ENCODE measurements at places on chromosomes 2 and 18.
A peak's percentile ranks its signal among the peaks of the same experiment; 100 is the strongest.

DNA sequence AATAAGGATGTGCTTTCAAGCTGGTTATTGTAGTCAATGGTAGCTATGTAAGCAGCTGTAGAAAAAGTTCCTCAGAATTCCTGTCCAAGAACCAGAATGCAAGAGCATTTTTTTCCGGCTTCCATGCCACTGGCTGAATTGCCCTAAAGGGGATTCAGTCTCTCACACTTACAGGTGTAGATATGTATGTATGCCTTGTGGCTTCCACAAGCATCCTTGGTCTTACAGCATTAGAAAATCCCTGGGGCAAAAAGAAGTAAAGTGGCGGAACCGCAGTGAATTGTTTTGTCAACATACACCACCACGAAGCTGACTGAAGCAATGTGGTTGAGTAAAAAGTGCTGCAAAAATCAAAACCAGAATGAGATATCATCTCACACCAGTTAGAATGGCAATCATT lies 54.6 kb downstream of the FANCL start:
- no peak for DNase-seq

GRCh38 chr2:193469251-193469650 lies 1274.5 kb upstream of the TMEFF2 start:
- no peak for DNase-seq

- DNase-seq = no peak
These were observed 99.3 kb downstream of the TPO start for GRCh38 chr2:1512321-1513289.

DNA sequence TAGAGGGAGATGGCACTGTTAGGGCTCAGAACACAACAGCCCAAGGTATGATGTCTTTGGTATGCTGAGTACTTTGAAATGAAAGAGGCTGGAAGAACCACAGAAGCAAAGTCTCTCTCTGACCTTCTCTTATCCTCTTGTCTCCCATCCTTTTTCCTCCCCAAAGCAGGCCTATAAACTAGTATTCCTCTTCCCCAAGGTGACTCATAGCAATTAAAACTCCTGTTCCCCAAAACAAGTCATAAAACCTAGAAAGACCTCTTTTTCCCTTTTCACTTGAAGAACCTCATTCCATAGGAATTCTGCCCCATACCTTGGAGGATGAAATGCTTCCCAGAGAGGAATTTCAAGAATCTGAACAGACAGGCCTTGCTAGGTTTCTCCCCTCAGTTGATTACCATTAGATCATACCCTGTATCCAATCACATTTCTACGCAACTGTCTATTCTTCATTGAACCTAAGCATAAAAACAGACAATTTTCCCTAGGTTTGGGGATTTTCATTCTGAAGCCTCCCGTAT lies 25.7 kb downstream of the MDH1 start:
- DNase-seq = no peak

- no peak for DNase-seq
These were observed 8.0 kb upstream of the REL start for GRCh38 chr2:60873381-60873780.

GRCh38 chr2:207951734-207952470 lies 73.4 kb downstream of the PLEKHM3 start:
- peak; percentile 31 for DNase-seq

- DNase-seq = no peak
These were observed 111.7 kb downstream of the WDSUB1 start for GRCh38 chr2:159174759-159175158.

GRCh38 chr2:21010813-21011439 lies 32.9 kb downstream of the APOB start:
- DNase-seq = no peak

DNA sequence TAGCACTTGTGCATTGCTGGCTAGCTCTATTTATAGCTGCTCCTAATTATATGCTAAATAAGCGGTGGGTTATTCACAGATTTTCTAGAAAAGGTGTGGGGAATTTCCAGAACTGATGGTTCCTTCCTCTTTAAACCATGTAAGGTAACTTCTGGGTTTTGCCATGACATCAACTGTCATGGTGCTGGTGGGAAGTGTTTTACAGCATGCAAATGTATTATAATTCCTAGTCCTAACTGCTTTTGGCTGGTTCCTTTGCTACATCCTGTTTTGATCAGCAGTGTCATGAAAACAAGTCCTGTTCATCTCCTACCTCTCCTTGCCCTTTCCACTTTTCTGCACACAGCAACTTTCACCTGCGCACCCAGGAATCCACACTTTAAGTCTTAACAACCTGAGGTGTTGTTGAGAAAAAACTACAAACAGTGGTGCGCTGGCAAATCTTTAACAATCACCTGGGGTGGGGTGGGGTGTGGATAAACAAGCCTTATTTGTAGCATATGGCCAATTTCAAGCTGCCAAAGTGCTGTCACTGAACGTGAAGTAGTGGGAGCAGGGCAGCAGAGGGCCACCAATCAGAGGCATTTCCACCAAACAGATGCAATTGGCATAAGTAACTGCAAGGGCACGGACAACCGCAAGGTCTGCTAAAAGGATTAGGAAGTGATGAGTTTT lies 33.4 kb upstream of the SKOR2 start:
- DNase-seq = no peak

DNA sequence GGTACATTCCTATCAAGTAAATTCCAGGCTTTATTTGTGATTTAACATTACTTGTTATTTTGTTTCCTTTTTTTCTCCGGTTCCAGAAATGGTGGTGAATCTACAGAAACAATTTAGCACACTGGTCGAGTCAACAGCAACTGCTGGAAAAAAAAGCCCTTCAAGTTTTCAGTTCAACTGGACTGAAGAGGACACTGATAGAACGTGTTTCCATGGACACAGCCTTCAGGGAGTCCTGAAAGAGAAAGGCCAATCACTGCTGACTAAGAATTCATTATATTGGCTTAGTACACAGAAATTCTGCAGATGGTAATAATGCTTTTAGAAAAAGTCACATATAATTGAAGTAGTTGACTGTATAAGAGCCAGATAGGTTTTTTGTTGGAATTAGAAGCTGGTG lies 32.0 kb upstream of the GRHL1 start:
- DNase-seq = no peak

- DNase-seq = peak; percentile 76
These were observed 3.5 kb downstream of the NDUFA10 start for GRCh38 chr2:240021488-240022104.

DNA sequence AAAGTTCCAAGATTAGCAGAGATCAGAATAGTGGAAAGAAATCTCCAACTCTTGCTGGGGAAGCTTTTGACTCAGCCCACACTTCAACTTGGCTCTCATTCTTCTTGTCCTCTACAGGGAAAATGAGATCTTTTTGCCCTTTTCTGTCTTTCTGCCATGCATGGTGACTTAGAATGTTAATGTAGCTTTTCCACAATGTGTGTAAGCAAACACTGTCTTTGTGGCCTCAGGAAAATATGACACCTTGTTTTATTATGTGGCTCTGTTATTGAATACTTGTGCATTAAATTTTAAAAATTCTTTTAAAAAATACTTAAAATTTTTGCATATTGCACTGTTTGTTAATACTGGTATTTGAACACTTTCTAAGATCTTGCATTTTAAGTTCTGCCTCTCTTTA lies 65.4 kb upstream of the WDR75 start:
- no peak for DNase-seq

- no peak for DNase-seq
These were observed 164.5 kb downstream of the XIRP2 start for GRCh38 chr2:167052825-167053224.

DNA sequence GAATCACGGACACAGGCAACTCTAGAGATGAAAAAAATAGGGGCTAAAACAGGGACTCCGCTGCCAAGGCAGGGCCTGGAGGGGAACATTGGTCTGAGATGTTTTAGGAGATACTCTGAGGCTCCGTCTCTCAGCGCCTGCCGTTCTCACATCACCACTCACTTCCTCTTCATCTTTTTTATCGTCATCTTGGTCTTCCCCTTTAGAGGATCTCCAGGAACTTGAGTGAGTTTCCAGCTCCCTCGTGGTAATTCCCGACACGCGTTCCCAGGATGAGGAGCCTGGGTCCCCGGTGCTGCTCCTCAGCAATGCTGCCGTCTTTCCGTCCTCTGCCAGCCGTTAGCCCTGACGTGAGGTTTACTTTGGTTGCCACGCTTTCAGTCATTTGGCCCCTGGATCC lies 16.1 kb downstream of the MLPH start:
- no peak for DNase-seq

DNA sequence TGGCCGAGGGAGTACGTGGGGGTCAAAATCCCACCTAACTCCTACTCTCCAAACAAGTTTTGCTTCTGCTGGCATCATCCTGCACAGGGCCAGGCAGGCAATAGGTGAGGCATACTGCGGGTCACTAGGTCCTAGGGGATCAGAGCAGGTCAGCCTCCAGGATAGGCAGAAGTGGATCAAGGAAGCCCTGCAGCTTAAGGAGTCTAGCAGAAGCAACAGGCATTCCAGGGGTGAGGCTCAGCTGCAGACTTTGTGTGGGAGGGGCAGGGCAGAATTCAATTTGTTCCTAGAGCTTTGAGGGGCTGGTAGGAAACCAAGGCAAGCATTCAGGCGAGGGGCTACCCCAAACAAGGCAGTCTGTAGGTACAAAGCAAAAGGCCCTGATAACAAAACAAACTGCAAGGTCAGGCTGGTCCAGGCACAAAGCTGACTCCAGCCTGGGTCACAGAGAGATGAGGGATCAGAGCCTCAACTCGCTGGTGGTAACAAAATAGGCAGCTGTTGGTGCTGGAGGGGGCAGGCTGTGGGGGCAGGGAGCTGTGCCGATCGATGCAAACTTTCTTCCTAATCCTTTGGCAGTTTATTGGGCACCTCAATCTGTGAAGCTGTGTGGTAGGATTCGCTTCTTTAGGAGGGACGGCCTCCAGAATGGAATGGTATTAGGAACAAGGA lies 101.4 kb upstream of the STPG4 start:
- DNase-seq = no peak

- DNase-seq = no peak
These were observed 55.3 kb downstream of the HRH4 start for GRCh38 chr18:24515721-24516120.

DNA sequence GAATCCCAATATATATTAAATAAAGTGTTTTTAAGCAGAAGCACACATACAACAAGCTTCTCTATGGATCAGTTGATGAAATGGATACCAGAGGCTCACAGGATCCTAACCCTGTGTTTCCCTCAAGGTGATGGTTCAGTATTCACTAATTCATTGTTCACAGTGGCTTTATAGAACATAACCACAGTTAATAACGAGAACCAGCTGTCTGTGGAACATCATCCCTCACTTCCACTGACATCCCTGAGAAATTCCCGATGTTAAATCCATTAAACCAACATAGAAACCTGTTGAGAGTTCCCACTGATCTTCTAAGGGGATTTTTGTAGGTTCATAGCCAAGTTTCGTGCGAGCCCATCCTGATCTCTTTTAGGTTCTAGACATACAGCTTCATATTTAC lies 29.0 kb downstream of the CCDC195 start:
- DNase-seq = no peak

GRCh38 chr18:58592223-58593214 lies 36.4 kb downstream of the ALPK2 start:
- no peak for DNase-seq

DNA sequence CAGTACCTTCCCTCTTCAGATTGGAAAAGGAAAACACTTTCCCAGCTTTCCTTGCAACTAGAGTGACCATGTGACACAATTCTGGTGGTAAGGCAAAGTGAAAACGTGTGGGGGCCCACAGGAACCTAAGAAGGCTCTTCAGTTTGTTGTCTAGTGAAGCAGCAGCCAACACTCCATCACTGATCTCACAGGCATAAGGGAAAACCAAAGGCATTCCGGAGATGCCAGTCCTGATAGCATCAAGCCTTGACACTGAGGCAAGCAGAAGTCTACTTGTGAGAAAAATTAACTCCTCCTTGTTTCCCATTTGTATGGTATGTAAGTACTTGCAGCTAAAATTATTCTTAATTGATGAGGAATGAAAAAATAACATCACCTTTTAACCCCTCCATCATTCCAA lies 88.3 kb downstream of the ETAA1 start:
- DNase-seq = no peak

DNA sequence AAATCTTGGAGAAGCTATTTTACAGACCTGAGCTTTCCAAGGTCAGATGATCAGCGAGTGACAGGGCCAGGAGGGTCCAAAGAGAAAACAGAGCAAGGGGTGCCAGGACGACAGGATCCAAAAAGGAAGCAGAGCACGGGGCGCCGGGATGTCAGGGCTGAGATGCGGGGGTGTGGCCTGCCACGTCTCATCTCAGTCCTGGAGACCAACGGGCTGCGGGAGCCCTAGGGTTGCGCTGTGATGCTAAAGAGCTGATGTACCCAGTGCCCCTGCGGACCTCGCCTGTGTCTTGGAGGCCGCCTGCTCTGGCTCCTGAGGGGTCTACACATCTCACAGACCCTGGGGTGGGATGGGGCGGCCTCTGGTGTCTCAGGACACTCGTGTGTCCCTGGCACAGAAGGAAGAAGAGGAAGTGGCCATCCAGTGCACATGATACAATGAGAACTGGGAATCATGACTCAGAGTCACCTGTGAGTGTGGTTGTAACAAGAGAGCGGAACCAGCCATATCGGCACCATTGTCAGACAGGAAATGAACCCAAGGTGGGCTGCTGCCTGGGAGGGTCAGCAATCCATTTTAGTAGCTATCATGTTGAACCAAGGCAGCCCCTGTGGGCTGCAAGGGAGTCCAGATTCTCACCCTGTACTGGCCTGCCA lies 97.8 kb downstream of the MYT1L start:
- no peak for DNase-seq

GRCh38 chr18:10895976-10896375 lies 253.4 kb downstream of the PIEZO2 start:
- DNase-seq = no peak

- no peak for DNase-seq
These were observed 40.4 kb downstream of the SYT4 start for GRCh38 chr18:43236921-43237320.

DNA sequence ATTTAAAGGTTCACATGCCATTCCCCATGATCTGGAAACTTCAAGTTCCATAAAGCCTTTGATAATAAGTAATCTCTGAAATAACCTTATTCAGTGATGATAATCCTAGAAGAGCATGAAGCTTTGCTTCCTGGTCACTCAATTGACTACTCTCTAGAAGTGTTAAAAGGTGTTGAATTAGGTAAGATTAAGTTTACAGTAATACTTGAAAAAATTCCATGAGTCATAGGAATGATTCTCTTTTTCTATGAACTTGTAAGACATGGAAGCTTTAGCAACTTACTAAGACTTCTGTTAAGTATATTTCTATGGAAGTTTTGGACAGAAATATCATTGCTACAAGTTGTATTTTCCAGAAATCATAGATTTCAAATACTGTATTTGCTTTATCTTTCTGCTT lies 100.6 kb downstream of the MYO1B start:
- DNase-seq = no peak

DNA sequence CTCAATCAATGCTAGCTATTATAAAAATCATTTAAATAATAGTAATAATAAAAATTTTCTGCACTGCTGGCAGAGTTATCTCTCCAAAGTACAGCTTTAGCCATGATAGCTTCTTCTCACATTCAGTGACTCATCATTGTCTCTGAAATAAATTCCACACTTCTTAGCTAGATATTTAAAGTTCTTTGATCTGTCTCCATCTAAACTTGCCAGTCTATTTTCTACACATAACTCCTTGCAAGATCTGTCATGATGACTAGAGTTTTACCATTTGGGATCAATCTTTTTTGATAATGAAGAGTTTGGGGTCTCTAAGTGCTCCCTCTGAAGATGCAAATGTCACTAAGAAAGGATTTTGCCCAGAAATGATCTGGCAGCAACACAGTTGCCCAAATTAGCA lies 155.4 kb upstream of the LHCGR start:
- no peak for DNase-seq
